ENCODE measurements at places on chromosomes 1 and 21.

- no peak for DNase-seq
These were observed 3.1 kb downstream of the TMEM234 start for GRCh38 chr1:32219022-32219421.

DNA sequence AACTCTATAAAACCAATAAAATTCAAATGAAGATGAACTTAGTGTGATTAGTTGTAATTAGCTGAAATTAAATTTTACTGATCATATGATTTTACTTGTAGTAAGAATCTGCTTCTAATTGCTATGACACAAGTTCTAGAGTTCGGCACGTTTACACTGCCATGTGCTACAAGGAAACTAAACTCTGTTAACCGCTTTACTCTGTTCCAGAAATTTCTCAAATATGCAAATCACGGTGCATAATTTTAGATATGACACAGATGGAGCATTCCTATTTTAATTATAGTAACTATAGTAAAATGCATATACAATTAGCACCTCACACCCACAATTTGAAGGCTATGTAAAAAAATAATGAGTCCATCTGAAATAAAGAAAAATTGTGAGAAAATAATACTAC, 14.8 kb downstream of the HEATR1 start:
- no peak for DNase-seq

DNA sequence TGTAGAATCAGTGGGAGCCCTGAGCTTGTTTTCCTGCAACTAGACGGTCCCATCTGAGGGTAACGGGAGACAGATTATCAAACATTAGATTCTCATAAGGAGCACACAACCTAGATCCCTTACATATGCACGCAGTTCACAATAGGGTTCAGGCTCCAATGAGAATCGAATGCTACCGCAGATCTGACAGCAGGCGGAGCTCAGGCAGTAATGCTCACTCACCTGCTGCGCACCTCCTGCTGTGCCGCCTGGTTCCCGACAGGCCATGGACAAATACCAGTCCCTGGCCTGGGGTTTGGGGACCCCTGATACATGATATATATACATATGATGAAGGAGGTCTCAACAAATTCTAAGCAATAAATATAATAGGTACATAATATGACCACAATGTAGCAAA, 19.7 kb upstream of the SMIM12 start:
- no peak for DNase-seq

- DNase-seq = no peak
These were observed 996 bp upstream of the SH3BGRL3 start for GRCh38 chr1:26278724-26279455.

GRCh38 chr21:42010507-42011495, 641 bp upstream of the ZBTB21 start:
- no peak for DNase-seq

DNA sequence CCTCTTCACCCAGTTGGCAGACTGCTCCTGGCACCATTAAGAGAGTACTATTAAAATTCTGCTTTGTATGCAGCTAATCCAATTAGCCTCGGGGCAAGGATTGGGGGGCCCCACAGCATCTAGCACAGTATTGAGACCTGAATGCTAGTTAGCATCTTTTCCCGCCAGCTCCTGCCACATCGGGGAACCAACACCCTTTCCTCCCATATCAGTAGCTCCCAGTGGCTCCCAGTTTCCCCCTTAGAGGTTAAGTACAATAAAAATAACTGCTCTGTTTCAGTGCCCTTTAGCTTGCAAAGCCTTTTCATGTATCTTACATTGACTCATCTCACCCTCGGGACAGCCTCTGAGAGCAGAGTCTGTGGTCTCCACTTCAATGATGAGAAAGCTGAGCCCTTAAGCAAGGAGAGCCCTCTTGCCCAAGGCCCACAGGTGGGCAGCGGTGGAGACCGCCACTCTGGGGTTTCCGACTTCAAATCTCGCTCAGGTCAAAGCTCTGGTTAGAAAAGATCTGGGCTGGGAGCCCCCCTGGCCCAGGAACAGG, 4.2 kb upstream of the PMVK start:
- DNase-seq = no peak

- no peak for DNase-seq
These were observed 223.7 kb downstream of the MRPL39 start for GRCh38 chr21:25383545-25383944.

GRCh38 chr1:14924455-14925331, 228.9 kb upstream of the TMEM51 start:
- DNase-seq = no peak

GRCh38 chr1:204495777-204496176, 1.2 kb upstream of the PIK3C2B start:
- no peak for DNase-seq

DNA sequence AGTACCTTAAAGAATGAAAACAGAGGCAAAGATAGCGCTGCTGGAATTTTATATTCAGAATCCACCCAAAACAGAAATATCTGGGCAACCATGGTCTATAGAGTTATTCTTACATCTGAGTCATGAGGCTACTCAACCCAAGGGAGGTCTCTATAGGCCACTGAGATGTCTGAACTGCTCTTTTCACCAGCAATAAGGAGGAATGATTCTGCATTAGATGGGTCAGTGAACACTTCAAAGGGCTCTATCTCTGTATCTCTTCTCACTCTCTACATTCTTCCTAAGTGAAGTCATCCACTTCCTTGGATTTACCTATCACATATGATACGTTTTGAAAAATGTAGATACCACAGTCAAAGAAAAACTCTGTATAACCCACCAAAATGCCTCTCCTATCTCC, 90.2 kb upstream of the NGF start:
- DNase-seq = no peak

GRCh38 chr1:197471248-197471985, 203.4 kb downstream of the CRB1 start:
- no peak for DNase-seq

DNA sequence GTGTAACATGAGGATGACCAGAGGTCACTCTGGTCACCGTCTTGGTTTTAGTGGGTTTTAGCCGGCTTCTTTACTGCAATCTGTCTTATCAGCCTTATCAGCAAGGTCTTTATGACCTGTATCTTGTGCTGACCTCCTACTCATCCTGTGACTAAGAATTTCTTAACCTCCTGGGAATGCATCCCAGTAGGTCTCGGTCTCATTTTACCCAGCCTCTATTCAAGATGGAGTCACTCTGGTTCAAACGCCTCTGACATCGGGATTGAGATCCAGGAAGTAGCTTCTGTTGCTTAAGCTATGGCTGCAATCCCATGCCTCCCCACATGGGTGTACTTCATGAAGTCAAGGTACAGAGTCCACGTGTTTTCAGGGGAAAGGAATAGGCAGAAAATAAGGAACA, 19.9 kb downstream of the FMN2 start:
- no peak for DNase-seq

DNA sequence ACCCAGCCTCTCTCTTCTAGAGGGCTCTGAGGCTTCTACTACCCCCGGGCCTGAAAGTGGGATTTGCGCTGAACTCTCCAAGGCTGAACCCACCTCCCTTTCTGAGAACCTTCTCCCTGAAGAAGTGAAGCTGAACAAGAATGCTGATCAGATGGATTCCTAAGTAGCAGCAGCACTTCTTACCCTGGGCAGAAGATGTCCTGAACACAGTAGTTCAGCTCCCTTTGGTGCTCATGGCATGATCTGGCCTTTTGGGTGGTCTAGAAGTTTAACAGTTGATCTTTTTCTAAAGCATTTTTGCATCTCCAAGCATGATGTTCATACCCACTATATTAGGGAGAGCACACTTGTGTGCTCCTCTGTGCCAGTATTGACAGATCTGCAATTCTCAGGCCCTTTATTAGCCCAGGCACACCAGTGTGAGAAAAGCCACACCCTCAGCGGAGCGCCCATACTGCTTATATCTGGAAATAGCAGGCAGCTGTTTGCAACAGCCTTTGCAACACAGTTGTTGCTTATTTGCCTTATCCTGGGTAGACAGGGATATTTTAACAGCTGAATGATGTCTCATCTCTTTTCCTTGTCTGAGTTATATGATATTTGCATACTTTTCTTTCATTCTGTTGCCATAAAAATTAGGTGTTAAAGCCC, 34.2 kb downstream of the CNN3 start:
- DNase-seq = no peak

DNA sequence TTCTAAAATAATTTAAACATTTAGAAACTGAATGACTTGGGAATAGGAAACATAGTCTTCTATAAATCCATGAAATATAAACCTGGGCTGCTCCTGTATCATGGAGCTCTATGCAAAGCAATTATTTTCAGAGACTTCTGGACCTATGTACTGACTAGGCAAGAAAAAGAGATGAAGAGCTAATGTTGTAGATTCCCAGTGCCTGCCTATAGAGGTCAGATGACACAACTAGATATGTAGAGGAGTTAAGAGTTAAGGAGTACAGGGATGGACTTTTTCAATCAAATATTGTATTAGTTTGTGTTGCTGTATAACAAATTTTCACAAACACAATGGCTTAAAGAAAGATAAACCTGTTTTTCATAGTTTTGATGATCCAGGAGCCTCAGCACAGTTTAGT, 1434.5 kb downstream of the KCNT2 start:
- no peak for DNase-seq

GRCh38 chr1:149962736-149963135, 26.1 kb upstream of the MTMR11 start:
- no peak for DNase-seq
